ENCODE measurements at places on chromosomes 11 and 22.

DNA sequence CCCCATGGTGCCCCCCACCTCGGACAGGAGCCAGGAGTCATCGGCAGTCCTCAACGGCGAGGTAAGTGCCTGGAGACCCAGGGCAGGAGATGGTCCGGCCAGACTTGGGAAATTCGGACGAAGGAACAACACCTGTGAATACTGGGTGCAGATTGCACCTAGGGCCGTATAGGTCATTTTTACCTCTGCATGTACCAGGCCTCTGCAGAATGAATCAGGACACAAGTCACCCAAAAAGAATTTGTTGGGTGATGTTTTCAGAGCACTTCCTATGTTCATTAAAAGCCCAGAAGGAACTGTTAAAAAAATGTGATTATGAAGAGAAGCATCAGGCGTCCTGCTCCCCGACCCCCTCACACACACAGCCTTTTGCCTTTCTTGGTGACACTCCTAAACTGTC lies 93.9 kb downstream of the C11orf91 start:
- no peak for DNase-seq

- no peak for DNase-seq
These were observed 31.0 kb downstream of the CECR2 start for GRCh38 chr22:17400305-17400704.

- DNase-seq, result no peak
These were observed 9.5 kb upstream of the B3GNT6 start for GRCh38 chr11:77024745-77025144.

- DNase-seq, result peak; percentile 31
These were observed 345.4 kb upstream of the KIRREL3 start for GRCh38 chr11:127345819-127346459.

DNA sequence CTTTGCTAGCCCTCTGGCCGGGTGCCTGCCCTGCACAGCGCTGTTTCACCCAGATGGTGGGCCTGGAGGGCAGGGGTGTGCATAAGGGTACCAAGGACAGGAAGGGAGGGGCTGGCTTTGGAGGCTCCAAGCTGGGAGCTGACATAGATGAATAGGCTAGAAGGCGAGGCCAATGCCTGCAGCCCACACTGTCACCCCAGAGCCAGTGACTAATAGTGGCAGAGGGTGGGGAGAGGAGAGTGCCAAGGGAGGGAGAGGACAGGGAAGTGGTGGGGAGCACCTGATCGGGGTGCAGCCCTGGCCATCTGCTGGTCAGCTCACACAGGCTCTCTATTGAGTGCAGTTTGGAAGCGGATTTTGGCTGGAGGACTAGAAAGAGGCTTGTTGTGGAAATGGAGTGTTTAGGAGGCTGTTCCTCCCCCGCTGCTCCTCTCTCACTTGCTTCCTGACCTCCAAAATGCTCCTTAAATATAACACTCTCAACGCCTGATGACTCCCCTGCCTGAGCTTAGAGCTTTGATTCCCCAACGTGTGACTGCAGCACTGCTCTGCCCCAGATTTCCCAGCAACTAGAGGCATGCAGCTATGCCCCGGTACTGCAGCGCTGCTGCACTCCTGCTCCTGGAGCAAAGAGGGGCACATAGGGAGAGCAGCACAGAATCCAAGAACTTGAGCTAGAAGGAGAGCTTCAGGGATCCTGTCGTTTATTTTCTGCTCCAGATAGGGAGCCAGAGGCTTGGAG lies 89.2 kb downstream of the GRAMD1B start:
- no peak for DNase-seq

- no peak for DNase-seq
These were observed 18.8 kb upstream of the INCENP start for GRCh38 chr11:62104816-62105653.

DNA sequence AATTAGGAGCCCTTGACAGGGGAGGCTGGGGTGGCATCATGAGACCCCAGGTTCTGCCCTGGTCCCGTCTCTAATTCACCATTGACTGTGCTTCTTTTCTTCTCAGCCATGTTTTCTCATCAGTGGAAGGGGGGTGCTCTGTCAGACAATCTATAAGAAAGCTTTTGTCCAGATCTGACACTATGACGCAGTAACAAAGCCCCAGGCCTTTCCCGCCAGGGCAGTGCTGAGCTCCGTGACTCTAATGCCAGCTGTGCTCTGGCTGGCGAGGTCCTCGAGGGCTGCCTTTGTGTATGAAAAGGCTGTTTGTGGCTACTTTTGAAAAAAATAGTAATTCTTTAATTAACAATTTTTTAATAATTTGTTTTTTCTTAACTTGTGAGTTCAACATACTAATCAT lies 3.2 kb downstream of the CD6 start:
- DNase-seq, result peak; percentile 67

DNA sequence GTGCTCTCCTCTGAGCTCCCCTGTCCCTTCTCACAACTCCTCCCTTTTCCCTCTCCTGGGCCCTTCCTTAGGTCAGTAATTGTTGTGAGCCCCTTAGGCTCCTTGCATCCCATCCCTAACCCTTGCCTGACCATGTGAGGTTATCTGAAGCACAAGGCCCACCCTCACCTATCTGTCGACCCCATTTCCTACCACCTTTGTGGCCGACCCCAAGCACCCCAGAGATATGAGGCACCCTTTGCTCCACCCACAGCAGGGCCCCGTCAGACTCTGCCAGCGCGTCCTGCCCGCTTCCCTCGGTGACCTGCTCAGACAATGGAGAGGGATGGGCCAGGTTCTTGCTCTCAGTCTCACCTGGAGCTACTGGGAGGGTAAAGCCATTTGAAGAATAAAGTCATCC lies 1.3 kb downstream of the GNG3 start:
- DNase-seq, result peak; percentile 63

DNA sequence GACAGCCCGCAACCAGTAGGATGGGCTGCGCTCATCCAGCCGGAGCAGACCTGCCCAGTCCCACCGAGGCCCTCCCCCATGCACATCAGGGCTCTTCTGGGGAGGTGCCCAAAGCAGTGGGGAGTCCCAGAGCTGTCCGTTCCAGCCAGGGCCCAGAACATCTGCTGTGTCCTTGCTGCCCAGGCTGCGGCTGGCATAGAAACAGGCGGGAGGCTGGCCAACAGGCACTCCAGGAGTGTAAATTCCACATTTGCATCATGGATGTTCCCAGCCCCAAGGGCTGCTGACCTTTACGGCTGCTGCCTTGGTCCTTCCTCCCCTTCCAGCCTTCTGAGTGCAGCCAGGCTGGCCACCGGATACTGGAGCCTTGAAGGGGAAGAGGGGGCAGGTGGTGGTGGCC lies 30.0 kb upstream of the SYT7 start:
- no peak for DNase-seq

GRCh38 chr22:17035246-17035645 lies 27.2 kb upstream of the GAB4 start:
- DNase-seq, result no peak

- no peak for DNase-seq
These were observed 13.5 kb upstream of the ZC3H12C start for GRCh38 chr11:110079726-110080125.

GRCh38 chr11:70578831-70579230 lies 180.5 kb downstream of the CTTN start:
- DNase-seq, result no peak

- no peak for DNase-seq
These were observed 65.9 kb downstream of the ADAMTS15 start for GRCh38 chr11:130514316-130514715.

GRCh38 chr11:31414338-31414737 lies 44.7 kb downstream of the DNAJC24 start:
- DNase-seq, result no peak

DNA sequence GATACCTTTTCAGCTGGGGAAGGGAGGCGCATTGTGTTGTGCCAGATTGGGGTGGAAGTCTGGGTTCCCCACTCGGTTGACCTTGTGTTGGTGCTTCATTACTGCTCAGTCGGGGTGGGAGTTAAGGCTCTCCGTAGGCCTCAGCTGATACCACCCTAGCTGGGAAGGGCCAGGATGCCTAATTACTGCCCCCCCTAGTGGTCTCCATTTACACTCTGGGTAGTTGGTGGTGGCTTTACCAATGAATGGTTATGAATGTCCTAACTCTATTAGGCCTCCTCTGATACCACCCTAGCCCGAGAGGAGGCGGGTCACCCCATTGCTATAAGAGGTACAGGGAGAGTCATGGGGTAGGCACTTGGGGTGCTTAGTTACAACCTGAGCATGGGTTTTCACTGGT lies 27.5 kb upstream of the HIKESHI start:
- DNase-seq, result no peak

DNA sequence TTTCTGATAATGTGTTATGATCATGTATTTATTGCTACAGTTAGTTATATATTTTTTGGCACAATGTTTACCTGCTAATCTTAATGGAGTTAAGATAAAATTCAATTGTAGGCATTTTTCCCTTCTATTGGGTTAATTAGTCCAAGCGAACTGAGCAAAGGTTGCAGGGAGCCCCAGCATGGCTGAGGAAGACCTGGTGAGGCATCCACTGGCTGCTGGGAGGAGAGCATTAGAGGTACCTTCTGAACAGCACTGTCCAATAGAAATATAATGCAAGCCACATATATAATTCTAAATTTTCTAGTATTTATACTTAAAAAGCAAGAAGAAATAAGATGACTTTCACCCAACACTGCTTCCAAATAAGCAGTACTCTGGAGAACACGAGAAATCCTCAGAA lies 689 bp upstream of the TMEM126A start:
- no peak for DNase-seq

- no peak for DNase-seq
These were observed 53.1 kb upstream of the B3GAT1 start for GRCh38 chr11:134464981-134465730.

DNA sequence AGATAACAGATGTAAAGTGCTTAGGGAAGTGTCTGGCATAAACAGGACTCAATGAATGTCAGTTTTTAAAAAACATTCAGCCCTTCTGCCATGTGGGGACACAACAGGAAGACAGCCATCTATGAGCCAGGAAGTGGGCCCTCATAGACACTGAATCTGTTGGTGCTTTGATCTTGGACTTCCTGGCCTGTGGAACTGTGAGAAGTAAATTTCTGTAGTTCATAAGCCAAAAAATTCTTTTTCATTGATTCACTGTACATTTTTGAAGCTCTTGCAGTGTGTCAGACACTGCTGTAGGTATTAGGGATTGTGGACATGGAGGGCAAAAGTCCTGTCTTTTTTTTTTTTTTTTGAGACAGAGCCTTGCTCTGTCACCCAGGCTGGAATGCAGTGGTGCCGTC lies 188.6 kb downstream of the HIPK3 start:
- no peak for DNase-seq

DNA sequence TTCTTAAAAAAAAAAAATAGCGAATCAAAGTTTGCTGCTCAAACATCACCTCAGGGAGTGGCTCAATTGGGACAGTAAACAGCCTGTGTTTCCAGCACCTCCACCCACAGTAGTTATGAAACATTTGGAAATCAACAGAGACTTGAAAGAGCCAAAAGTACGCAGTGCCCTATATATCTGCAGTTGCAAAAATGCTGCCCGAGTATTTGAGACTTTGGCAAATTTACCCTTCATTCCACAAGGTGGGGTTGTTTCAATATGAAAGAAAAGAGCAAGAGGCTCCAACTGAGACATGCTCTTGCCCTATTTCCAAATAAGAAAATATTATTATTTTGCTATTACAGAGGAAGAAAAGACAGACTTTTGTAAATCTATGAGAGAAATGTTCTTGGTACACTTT lies 851.1 kb upstream of the RAG2 start:
- DNase-seq, result no peak

- DNase-seq, result no peak
These were observed 71.3 kb downstream of the BBOX1 start for GRCh38 chr11:27111896-27112295.

DNA sequence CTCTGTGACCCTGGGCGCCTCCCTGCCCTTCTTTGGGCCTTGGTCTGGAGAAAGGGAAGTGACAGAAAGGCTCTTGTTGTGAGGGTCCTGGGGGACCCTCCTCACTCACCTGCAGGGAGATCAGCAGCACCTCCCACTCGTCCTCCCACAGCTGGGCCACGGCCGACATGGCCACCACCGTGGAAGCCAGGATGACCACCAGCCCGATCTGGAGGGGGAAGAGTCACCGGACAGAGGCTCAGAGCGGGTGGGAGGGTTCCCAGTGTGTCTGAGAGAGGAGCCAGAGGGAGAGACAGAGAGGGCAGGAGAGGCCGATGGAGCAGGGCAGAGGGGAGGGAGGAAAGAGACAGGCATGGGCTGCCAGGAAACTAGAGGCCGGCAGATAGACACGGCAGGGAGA lies 16.8 kb upstream of the KLHL35 start:
- DNase-seq, result no peak

DNA sequence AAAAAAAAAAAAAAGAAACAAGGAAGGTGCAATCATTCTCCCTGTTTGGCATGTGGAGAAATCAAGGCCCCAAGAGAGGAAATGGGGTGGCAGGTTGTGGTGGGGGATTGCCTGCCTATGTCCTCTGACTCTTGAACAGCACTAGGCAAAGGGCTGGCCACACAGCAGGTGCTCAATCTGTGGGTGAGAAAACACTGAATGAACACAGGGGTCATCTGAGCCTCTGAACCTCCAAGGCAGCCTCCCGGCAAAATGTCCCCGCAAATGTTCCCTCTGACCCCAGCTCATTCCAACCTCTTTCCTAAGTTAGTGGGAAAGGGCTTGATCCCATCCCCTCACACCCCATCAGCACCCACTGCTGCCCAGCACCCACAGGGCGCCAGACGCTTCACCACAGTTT lies 4.6 kb downstream of the PLA2G6 start:
- DNase-seq, result no peak

DNA sequence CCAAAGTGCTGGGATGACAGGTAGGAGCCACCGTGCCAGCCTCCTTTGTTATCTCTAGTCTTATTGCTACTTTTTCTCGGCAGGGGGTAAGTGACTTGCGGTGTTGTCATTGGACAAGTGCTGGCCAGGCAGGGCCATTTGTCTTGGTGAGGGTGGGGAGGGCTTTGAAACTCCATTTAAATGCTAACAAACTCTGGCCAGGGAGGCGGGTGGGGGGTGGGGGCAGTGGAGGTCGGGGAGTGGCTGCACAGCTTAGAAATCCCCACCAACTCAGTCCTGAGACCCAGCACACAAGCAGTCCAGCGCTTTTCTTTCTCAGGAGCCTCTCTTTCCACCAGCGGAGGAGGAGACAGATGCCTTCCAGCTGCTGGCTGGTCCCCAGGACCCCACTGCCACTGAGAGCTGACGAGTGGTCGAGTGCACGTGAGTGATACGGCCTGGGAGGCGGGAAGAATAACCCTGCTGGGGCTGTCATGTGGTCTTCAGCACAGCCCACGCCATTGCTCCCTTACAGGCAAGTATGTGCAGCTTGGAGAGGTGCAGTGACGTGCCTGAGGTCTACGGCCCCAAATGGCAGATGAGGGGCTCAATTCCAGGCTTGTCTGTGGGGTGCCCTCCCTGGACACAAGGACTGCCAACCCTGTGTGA lies 24.2 kb upstream of the OSBPL5 start:
- DNase-seq, result no peak

DNA sequence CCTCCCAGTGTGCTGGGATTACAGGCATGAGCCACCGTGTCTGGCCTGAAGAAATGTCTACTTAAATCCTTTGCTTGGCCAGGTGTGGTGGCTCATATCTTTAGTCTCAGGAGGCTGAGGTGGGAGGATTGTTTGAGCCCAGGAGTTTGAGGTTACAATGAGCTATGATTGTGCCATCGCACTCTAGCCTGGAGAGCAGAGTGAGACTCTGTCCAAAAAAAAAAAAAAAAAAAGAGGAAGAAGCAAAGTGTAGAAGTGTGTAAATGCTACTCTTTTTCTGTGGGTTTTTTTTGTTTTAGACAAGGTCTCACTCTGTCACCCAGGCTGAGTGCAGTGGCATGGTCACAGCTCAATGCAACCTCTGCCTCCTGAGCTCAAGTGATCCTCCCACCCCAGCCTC lies 6.4 kb upstream of the ATG16L2 start:
- DNase-seq, result no peak
